CD4-positive, alpha-beta T cell treated with Interleukin-17A for 4 hours (primary cell): ENCODE measurements at places on chromosomes 13 and 19.

GRCh38 chr19:51550848-51551672 is 19.6 kb upstream of the SIGLEC6 start:
- DNase-seq: no peak

DNA sequence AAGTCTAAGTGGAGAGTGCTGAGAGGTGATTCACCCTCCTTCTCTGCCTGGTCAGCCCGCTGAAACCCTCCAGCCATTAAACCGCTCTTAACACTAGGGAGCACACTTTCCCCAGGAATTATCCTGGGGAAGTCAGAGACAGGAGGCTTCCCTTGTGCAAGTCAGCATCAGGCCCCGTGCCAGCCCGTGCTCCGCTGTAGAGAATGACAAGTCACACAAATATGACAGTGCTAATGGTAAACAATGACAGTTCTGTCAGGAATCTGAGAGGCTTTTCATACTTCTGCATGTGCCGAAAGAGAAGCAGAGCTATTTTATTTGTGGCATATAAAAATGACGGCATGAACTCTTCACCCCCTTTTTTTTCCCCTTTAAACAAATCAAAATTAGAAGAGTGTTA is 816.9 kb upstream of the SLC10A2 start:
- no peak for DNase-seq

DNA sequence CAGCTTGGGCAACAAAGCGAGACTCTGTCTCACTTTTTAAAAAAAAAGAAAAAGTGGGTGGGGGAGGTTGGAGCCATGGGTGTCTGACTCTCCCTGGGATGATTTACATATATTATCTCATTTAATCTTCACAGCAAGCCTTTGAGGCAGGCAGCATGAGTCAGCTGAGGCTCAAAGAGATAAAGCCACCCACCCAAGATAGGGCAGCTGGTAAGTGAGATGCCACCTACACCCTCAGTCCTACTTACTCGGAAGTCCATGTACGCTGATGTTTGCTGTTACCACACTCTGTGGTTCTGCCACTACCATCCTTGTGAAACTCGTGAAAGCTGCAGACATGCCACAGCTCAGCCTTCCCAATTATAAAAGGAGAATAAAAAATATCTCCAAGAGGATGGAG is 142.0 kb upstream of the TSHZ3 start:
- DNase-seq: no peak

DNA sequence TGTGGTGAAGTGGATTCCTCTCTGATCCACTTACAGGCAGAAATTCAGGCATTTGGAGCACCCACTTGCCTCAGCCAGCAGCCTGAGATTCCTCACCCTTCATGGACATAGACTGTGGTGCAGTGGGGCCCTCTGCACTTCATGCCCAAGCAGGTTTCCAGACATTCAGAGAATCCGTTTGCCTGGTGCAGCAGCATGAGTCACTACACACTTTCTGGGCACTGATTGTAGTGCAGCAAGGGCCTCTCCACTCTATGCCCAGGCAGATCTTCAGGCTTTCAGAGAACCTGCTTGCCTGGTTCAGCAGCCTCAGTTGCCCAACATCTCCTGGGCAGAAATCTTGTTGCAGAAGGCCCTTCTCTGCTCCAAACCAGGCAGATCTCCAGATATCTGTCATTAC is 920.9 kb downstream of the SLITRK5 start:
- no peak for DNase-seq

- no peak for DNase-seq
These were observed 1.9 kb downstream of the NAPA start for GRCh38 chr19:47512948-47513319.

DNA sequence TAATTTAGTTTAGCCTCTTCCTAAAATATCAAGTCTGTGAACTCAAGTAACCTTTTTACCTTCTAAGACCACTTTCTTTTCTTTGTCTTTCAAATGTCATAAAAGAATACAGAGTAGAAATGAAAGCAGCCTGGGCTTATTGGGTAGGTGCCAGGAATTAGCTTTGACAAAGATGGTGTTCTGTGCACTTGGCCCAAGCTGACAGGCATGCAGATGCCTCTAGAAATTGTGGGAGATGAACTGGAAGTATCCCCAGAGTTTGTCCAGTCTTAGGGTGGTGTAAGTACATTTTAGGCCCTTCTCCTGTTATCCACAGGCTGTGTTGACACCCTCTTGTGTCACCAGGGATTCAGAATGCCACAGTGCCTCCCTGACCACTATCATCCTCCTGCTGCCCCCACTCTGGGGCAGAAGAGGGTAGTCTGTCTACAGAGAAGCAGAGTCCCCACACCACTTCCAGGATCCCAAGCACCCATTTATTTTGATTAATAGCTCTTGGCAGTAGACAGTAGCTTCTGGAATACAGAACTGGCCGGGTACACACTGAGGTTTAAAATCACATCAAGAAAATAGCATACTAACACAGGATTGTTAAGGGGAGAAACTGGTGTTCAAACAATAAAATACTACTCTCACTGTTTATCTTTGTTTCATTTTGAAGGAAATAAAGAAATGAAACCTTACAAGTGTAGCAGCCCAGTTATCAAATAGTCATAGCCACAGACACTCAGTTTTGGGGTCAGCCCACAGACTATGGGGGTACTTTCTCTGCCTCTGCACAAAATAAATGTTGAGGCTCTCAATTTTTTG is 343.2 kb downstream of the KCNRG start:
- no peak for DNase-seq

DNA sequence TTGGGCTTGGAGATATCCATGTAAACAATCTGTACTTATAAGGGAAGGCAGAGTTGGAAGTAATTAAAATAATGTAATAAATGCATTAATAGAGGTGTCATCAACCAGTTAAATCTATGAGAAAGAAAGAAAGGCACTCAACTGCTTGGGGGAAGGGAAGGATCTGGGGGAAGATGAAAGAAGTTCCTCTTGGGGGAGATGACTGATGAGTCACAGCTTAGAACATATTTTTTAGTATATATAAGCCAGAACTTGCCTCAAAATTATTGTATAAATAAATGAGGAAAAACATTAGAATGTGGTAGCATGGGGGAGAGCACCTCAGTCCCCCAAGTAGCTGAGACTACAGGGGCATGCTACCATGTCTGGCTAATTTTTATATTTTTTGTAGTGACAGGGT is 205.8 kb downstream of the GGACT start:
- no peak for DNase-seq

DNA sequence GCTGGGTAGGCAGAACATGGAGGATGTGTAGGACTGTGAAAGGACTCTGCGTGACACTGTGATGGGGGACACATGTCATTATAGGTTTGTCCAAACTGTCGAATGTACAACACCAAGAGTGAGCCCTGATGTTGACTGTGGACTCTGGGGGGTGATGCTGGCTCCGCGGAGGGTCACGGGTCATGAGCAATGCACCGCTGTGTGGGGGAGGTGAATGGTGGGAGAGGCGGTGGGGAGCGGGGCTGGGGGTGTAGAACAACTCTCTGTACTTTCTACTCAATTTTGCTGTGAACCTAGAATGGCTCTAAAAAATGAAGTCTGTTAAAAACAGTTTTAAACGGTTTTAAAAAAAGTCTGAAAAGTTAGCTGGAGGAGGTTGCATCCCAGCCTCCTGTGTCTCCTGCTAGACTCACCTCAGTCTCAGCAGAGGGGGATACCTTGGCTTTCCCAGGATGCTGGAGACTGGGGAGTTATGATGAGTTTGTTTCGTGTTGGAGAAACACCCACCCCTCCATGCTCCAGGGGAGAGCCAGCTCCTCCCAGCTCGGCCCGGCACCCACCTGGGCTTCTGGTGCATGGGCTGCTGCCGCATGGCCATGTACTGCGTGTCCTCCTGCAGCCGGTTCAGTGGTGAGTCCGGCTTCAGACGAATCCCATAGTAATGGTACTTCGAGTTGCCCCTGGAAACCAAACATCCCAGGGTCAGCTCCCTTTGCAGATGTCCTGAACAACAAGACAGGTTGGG is 34.7 kb upstream of the RANBP3 start:
- DNase-seq: no peak

DNA sequence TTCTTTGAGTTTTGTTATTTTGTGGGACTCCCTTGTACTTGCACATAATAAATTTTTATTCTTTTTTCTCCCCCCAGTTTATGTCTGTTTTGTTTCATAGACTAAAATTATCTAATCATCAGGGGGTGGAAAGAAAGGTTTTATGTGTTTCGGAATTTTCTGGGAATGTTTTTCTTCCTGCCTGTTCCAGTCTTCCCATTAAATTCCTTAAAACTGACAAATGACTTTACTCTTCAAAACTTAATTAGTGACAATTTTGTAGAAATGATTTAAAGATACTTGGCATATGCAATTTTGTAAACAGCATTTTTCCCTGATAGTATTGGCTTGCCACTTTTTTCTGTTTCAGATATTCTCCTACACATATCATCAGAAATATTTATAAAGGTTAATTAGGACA is 1813.4 kb downstream of the PCDH9 start:
- no peak for DNase-seq

- DNase-seq: no peak
These were observed 757 bp downstream of the FBN3 start for GRCh38 chr19:8148410-8149260.

DNA sequence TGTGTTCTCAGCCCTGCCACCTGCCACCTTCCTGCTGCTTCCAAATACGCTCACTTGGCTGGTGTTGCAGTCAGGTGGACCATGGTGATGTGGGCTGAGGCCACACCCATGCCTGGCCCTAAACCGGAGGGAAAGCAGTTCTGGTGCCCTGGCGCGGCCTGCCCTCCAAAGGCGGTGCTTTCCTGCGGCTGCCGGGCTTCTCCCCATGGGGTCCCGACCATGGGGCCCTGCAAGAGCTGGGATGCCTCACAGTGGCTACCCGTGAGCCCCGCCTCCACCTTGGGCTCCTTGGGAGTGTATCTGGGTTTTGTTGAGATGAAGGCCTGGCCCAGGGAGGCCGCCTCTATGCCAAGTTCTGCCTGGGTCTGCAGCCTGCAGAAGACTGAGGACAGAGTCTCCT is 73.7 kb downstream of the ERICH6B start:
- DNase-seq: no peak

- no peak for DNase-seq
These were observed at the start of gene APOE for GRCh38 chr19:44905437-44906160. TSS of gene APOE (plus strand) at chr19:44905796. CDS start at chr19:44906625, 829 bp downstream.
